Activated CD4-positive, alpha-beta T cell treated with anti-CD3 and anti-CD28 coated beads, Interleukin-2, amount 10 ng/mL, durations not matched to agents 24 days and 14 days (primary cell): ENCODE measurements at places on chromosomes 16 and 17. TPM values are rescaled to one million over a fixed set of nuclear protein-coding genes. Genes with fewer than 3 reads are reported as not detected.

DNA sequence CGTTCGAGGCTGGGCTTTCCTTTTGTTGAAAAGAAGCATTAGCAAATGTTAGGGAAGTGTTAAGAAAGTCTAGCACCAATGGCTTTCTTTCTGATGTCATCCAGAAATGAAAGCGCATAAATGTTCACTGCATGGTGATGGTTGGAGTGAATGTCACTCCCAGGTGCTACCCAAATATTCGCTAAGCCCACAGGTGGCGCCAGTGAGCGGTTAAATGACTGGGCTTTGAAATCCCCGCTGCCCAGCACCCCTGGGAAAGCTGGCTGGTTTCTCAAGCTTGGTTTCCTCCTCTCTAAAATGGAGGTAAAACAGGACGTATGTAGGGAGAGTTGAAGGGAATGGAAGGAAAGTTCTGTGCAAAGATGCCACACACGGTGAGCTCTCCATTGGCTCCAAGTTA lies 104.4 kb downstream of the IRX5 start:
- no peaks in the 10 kb centered on the region for H3K36me3 ChIP-seq
- no peaks in the 10 kb centered on the region for H3K4me1 ChIP-seq
- no peak overlapping the region for H3K4me3 ChIP-seq
- no peak overlapping the region for H3K27ac ChIP-seq
- no peaks in the 10 kb centered on the region for H3K27me3 ChIP-seq

- H3K4me3 ChIP-seq: no peak overlapping the region
- DNase-seq: no peak
- H3K27ac ChIP-seq: no peak overlapping the region
- no peaks in the 10 kb centered on the region for H3K36me3 ChIP-seq
- peaks cover 15% of the 10 kb centered on the region for H3K4me1 ChIP-seq
These were observed 82.6 kb downstream of the NOG start for GRCh38 chr17:56675876-56676660.

GRCh38 chr16:82037666-82038065 lies 2.6 kb downstream of the HSD17B2 start:
- H3K36me3 ChIP-seq: no peaks in the 10 kb centered on the region
- no peaks in the 10 kb centered on the region for H3K4me1 ChIP-seq
- H3K27me3 ChIP-seq: peaks cover 13% of the 10 kb centered on the region
- no peak for DNase-seq

Gene RAMP2
- not detected in 2 replicates for total RNA-seq
